ENCODE measurements at places on chromosomes 5 and 9.

GRCh38 chr5:176381979-176382378 is 6.4 kb downstream of the NOP16 start:
- no peak for DNase-seq

- no peak for DNase-seq
These were observed 9.4 kb upstream of the C5orf15 start for GRCh38 chr5:133977858-133978257.

DNA sequence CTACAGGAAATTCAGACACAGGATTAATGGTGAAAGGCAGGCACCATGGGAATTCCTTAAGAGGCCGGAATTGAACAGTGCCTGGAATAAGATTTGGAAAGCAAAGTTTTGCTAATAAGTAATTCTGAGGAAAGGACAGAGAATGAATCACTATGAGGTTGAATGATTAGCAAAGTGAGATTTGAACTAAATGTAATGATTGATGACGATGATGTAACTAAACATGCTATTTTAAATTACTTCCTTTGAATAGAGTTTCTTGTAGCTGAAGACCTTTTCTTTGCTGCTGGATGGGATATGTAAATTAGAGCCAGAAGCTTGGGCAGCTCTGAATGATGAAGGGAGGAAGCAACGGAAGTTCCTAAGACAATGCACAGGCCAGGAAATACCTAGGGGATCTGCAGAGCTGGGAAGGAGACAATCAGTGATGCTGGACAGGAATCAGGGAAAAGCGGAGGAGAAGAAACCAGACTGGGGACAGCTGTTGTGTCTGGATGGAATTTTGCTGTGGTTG is 482.0 kb downstream of the PSAT1 start:
- DNase-seq = no peak

DNA sequence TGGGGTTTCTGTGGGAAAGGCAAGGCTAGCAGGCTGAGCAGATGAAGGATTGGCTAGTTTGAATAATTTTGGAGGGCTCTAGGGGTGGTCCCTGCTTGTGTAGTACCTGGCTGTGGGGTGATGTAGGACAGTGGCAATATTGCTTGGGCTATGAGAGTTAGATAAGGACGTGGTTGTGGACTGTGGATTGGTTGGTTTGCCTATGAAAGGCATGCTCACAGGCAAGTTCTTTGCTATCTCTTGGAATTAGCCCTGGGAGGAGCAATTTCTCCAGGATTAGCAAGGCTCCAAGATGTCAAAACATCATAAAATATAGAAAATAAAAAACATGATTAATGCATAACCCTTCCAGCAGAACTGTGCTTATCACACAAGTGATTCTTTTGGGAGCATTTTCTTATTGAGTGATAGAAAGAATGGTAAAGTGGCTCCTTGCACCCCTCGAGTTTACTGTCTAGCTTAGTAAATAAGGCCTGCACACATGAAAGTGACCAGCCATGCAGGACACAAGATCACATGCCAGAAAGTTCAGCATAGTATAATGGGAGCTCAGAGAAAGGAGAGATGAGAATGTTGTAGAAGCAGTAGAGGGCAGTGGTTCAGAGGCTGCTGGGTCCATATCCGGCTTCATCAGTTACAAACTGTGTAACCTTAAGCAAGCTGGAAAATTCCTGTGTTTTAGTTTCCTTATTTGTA is 13.8 kb downstream of the AOPEP start:
- no peak for DNase-seq

All from activated T-helper 9 cell treated with anti-CD3 and anti-CD28 coated beads, Interleukin-2, amount 50 U/mL, for 16 hours (primary cell).